ENCODE measurements at places on chromosomes 5 and 9.

- no peak for DNase-seq
Measured at GRCh38 chr9:13809401-13809800, 504.5 kb downstream of the NFIB start.

DNA sequence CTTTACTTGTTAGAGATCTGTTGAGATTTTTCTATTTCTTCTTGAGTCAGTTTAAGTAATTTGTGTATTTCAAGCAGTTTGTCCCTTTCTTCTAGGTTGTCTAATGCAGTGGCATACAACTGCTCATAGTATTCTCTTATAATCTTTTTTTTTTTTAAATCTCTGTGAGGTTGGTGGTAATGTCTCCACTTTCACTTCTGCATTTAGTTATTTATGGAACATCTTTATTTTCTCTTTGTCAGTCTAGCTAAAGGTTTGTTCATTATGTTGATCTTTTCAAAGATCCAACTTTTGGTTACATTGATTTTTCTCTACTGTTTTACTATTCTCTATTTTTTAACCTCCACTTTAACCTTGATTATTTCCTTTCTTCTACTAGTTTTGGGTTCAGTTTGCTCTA lies 13.8 kb downstream of the FOXE1 start:
- no peak for DNase-seq

DNA sequence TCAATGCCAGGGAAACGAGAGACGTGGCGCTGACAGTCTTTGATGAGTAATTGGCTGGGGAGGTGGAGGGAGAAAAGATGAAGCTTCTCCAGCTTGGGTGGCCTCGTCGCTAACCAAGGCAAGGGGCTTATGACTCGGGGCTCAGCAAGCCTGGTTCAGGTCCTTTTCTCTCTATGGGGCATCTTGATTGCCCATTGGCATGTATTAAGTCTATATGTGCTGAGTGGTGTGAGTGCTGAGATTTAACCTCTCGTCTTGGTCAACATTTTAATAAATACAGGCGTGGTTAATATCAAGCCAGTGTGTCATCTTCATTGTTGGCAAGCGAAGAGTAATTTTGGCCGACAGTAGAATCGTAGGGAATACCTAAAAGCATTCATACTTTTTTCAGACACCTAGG lies 85.9 kb downstream of the RAI14 start:
- DNase-seq, result no peak

DNA sequence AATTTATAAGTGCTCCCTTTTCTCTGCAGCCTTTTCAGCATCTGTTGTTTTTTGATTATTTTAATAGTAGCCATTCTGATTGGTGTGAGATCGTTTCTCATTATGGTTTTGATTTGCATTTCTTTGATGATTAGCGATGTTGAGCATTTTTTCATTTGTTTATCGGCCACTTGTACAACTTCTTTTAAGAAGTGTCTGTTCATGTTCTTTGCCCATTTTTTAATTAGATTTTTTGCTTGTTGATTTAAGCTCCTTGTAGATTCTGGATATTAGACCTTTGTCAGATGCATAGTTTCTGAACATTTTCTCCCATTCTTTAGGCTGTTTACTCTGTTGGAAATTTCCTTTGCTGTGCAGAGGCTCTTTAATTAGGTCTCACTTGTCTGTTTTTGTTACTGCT lies 46.3 kb downstream of the FYB1 start:
- no peak for DNase-seq

GRCh38 chr5:129768735-129769134 lies 20.8 kb downstream of the MINAR2 start:
- no peak for DNase-seq

GRCh38 chr9:137552022-137552768 lies 516 bp downstream of the MRPL41 start:
- DNase-seq, result peak; percentile 50

GRCh38 chr5:59115345-59115744 lies 532.5 kb downstream of the RAB3C start:
- no peak for DNase-seq

DNA sequence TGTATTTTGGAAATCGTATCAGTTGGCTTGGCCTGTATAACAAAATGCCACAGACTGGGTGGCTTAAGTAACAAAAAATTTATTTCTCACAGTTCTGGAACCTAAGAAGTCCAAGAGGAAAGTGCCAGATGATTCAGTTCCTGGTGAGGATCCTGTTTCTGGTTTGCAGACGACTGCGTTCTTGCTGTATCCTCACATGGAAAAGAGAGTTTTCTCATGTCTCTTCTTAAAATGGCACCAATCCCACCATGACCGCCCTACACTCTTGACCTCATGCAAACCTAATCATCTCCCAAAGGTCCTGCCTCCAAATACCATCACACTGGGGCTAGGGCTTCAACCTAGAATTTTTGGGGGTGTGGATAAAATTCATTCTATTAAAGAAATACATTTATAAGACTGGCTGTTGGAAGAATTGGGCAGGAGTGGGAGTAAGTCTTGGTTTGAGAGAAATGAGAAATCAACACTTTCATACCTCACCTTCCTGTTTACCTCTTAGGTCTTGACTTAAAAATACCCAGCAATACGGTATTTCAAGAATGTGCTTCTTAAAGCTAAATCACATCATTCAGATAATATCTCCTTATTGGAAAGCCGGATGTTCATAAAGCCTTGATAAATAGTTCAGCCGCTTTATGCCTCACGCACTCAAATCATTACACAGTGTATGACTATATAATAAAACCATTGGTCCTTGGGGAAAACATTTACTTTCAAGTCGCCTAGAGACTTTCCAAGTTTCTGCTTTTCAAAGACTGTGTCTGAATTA lies 28.7 kb downstream of the PTTG1 start:
- DNase-seq, result no peak

- no peak for DNase-seq
Measured at GRCh38 chr9:6945816-6946215, 188.0 kb downstream of the KDM4C start.

DNA sequence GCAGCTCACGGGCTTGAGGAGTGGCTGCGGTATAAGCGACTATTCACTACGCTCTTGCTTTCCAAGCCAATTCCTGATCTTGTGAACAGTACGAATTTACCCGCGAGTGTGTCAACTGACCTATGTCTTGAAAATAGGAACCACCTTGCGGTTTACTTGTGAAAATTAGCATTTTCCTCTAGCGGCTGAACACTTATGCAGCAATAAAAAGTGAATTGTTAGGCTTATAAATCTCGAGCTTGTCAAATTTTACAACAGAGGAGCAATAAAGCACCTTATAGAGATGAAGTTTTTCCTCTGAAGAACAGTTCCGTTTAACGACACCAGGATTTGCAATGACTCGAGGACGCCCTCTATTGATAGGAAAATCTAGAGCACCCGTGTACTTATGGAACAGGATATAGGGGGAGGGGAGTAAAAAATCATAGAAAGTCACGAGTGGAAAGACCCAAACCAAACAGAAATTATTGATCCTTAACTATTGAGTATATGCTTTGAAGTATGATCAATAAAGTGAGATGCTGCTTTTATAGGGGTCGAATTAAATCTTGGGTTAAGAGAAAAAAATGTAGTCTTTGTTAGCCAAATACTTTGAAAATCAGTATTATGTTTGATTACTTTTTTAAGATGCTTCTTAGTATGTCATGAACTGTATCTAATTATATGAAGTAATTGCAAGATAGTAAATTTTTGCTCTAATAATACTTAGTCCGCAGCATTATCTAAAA lies 1.9 kb upstream of the RGMB start:
- peak; percentile 87 for DNase-seq

DNA sequence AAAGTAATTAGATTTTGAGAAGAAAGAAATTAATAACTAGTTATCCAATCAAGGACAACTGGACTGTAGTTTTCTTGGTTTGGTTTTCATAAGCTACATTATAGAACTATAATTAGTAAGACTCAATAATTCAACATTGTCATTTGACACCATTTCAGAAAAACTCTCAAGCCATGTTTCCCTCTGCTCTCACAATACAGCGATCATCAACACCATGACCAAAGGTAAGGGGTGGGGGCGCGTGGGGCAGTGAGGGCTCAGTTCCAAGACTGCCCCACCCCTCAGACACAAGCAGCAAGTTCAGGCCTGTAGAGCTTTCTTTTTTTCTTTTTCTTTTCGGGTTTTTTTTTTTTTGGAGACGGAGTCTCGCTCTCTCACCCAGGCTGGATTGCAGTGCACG lies 6.4 kb downstream of the CMBL start:
- DNase-seq, result no peak

GRCh38 chr5:170377027-170377426 lies 12.1 kb downstream of the KCNMB1 start:
- DNase-seq, result no peak

- DNase-seq, result no peak
Measured at GRCh38 chr9:94538908-94539307, 16.0 kb upstream of the PCAT7 start.

- DNase-seq, result peak; percentile 60
Measured at GRCh38 chr9:121652021-121652837, 795 bp downstream of the DAB2IP start.

GRCh38 chr9:98538203-98538602 lies 170.5 kb downstream of the GABBR2 start:
- no peak for DNase-seq

DNA sequence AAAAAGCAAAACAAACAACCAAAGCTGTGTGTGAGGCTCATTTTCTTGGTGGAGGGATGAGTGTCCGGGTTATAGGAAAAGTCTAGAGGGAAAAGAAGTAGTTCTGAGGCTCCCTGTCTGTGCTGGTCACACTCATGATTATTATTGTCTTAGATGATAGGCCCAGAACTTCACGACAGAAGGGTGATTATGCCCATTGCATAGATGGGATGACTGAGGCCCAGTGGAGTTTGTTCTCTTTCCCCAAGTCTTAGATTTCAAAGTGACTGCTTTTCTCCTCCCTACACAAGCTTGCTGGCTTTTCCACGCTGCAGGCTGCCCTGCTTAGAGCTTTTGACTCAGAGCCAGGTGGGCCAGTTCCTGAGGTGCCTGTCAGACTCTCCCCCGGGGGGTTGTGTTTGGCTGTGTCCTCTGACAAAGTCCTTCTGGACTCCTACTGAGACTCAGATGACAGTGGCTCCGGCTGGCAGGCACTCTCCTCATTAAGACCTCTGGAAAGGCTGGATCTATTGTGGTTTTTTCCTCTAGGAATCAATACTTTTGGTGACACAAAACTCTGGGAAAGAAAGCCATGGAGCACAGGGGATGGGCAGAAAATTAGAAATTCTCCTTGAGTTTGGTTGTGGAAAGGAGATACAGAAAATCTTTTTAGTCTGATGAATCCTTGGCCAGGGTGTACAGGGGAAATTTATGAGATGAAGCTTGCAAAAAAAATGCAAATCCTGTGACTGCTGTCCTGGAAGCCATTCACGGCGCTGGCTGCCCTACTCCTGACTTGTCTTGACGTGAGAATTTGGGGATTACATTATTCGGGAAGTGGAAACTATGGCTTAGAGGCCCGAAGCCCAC lies 120.9 kb downstream of the NSG2 start:
- DNase-seq, result no peak

- peak; percentile 77 for DNase-seq
Measured at GRCh38 chr9:8895861-8896224, 1096.3 kb upstream of the DMAC1 start.

DNA sequence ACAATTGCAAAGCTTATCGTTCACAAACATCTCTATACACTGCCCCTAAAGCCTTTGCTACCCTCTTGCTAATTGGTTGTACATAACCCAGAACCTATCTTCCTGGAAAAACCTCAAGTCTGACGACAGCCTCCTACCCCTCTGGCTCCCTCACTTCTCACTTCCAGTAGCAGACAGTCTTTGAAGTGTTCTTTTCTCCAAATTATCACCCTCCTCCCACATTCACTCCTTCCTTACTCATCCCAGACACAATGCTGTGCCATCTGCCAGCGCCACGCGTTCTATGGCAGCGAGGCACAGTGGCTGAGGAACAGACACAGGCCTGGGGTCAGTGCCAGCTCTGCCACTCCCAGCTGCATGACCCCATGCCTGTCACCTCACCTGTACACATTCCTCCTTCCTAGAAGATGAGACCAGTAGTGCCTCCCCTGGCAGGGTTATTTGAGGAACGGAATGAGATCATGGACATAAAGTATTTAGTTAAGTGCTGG lies 27.7 kb downstream of the CLTA start:
- no peak for DNase-seq

DNA sequence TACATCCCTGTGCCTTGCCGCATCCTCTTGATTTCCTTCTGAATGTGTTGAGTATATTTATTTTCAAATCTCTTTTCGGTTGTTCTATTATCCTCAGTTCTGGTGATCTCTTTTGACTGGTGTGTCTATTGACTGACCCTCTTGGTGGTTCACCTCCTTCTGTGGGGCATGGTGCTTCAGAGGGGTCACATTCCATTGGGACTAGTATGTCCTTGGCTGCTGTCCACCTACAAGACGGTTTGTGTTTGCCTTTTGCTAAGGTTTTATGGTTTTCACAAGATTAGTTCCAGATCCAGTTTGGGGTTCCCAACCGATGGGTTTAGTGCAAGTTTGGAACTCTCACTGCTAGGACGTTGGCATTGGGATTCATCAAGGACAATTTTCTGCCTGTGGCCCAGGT lies 66.6 kb downstream of the PHF2 start:
- no peak for DNase-seq

GRCh38 chr5:112708103-112708622 lies 29.5 kb upstream of the APC start:
- peak; percentile 33 for DNase-seq

DNA sequence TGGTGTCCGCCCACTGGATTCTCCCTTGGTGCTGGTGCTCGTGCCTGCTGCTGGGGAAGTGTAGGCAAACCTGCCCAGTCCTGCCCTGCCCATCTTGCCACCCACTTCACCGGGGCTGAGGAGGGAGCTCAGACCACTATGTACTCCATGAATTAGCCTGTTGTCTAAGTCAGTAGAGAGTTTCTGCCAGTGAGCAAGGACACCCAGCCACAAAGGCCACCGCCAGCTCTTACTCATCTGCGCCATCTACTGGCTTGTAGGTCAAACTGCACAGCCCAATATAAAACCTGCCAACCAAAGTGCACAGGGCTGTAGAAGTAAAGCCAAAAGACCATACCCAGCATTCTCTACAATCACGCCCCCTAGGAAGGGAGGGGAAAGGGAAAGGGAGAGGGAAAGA lies 102.3 kb downstream of the GLIS3 start:
- DNase-seq, result peak; percentile 29

- no peak for DNase-seq
Measured at GRCh38 chr5:32654427-32654826, 56.7 kb upstream of the NPR3 start.

Measured in NCI-H82 (cell line).